ENCODE measurements at places on chromosomes 5 and 9. TPM values are rescaled to one million over a fixed set of nuclear protein-coding genes. Genes with fewer than 3 reads are reported as not detected.
A peak's percentile ranks its signal among the peaks of the same experiment; 100 is the strongest.

- no peak for DNase-seq
Measured at GRCh38 chr9:99762470-99762869, 59.2 kb upstream of the NR4A3 start.

DNA sequence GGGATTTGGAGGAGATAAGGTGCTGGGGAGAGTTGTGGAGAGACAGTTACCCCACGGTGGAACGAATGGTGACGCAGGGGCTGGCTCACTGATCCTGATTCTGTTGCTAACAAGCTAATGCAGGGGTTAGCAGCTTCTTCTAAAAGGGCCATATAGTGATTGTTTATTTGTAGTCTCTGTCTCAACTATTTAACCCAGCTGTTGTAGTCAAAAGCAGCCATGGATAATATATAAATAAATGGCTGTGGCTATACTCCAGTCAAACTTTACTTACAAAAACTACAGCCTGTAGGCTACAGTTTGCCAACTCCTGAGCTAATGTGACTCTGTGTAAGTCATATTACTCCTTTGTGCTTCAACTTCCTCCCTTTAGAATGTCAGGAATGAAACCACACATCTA lies 21.8 kb downstream of the STOM start:
- DNase-seq, result no peak

GRCh38 chr5:153491856-153492255 lies 1.4 kb downstream of the GRIA1 start:
- DNase-seq, result no peak

- no peak for DNase-seq
Measured at GRCh38 chr9:130026583-130027340, 16.2 kb downstream of the FNBP1 start.

GRCh38 chr9:96495341-96495740 lies 45.4 kb downstream of the HABP4 start:
- DNase-seq, result no peak

Gene SLC22A4
- total RNA-seq, result 0.75 TPM

DNA sequence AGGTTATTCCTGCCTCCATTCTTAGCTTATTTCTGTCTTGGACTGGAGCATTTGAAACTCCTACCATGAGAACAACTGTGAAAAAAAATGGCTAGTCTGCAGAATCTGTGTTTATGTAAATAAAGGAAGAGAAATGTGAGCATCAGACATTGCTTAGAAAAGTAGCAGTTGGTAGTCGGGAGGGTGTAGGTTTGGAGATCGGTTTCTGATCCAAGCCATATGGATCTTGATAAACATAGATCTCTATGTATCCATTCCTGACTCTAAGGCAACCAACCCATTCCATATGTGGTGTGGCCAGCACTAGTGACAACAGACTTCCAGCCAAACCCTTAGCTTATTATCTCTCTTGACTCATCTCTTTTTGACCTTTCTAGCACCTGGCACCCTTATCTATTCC lies 127.1 kb downstream of the NMUR2 start:
- no peak for DNase-seq

Gene SLC34A3
- total RNA-seq, result 0.07 TPM

GRCh38 chr5:116359592-116359991 lies 215.0 kb downstream of the SEMA6A start:
- no peak for DNase-seq

DNA sequence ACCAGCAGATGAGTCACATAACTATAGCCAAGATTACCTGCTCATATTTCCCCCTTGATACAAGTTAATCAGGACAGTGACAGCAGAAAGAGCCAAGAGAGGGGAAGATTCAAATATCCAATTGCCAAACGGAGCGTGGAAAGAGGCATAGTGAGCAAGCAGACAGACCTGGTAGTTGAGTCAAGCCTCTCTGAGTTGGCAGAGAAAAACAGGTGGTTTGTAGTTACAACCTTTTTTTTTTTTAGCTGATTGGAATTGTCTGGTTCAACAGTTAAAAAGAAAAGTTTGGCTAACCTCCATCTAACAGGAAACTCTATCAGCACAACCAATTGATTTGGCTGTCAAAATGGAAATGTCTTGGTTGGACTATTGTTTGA lies 272.1 kb downstream of the TLE1 start:
- no peak for DNase-seq

DNA sequence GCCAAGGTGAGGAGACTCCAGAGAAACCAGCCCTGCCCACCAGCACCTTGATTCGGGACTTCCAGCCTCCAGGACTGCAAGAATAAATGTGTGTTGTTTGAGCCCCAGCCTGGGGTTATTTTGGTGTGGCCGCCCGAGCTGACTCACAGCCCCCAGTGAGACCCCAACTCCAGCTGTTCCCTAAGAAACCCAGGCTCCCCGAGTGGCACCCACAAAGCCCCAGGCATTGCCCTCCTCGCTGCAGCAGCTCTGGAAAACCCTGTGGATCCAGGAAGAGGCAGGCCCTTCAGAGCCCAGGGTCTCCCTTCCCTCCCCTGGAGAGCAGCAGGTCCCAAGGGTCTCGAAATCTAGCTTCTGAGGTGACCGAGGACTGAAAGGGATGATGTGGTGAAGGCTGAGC lies 69.2 kb upstream of the PPP1R26 start:
- DNase-seq, result no peak

- peak; percentile 20 for DNase-seq
Measured at GRCh38 chr5:68141494-68141893, 74.1 kb upstream of the PIK3R1 start.

Gene FOXD4
- 0.07 TPM for total RNA-seq

DNA sequence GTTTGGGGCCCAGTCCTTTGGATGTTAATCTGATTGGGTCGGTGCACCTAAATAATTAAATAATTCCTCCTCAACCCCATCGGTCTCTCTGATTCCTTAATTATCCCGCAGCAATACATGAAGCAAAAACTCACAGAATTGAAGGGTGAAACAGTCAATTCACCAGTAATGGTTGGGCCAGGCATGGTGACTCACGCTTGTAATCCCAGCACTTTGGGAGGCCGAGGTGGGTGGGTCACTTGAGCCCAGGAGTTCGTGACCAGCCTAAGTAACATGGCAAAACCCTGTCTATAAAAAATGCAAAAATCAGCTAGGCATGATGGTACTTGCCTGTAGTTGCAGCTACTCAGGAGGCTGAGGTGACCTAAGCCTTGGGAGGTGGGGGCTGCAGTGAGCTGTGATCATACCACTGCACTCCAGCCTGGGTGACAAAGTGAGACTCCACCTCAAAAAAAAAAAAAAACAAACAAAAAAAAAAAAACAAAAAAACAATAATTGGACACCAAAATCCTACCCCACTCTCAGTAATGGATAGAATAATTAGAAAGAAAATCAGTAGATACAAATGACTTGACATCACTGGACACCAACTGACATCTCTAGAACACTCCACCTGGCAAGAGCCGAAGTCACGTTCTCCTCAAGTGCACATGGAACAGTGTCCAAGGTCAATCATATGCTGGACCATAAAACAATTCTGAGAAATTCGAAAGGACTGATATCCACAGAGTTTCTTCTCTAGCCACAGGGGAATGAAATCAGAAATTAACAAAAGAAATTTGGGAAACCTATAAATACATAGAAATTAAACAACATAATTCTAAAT lies 5.3 kb downstream of the ABO start:
- no peak for DNase-seq

DNA sequence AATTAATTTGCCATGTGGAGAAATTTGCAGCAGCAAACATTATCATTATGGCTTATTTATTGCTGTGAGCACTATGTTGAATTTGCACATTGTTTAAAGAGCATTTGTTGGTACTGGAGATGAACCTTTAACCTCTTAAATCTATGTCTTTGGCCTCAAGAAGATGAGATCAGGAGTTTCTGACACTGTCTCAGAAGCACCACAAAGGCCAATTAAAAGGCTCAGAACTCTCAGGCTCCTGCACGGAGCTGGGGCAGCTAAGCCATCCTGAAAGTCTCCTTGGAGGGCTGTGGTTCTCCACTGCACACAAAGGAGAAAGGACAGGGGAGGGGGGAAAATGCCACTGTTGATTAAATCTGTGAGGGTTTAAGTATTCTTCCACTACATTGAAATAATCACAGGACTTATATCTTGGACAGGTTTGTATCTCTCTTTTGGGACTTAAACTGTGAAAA lies 33.1 kb downstream of the ZNF366 start:
- no peak for DNase-seq

GRCh38 chr5:180161420-180162303 lies 47.3 kb downstream of the RASGEF1C start:
- no peak for DNase-seq

DNA sequence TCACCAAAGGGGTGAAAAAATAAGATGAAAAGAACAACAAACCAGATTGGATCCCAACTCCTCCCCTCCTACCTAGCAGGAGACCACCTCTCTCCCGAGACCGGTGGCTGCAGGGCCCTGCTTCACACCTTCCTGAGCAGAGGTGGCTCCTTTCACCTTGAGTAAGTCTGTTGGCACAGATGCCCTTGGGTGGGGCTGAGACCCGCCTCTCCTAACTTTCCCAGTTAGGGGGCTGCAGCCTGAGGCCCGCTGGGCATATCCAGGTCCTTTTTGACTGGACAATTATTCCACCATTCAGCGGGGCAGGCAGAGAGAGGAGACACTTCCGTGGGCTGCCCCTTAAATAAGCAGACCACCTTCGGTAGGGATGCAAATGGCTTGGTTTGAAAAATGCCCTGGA lies 1.3 kb downstream of the SLC25A48 start:
- no peak for DNase-seq

Gene IGFBPL1
- 8.8 TPM for total RNA-seq

GRCh38 chr9:93941493-93941892 lies 13.7 kb downstream of the BARX1 start:
- DNase-seq, result no peak

Gene GGTA1
- not detected for total RNA-seq

Gene PTGR1
- 82.3 TPM for total RNA-seq

Gene HSPA9
- total RNA-seq, result 174 TPM
